Stimulated activated CD4-positive, alpha-beta T cell treated with anti-CD3 and anti-CD28 coated beads, Interleukin-1b, Interleukin-23, amount 100 ng/mL, for 1 hour (primary cell): ENCODE measurements at places on chromosomes 12 and 14.

- no peak for DNase-seq
Observed at GRCh38 chr12:104207416-104208205, 8.0 kb upstream of the TXNRD1 start.

GRCh38 chr12:116299665-116300328 is 22.3 kb upstream of the MED13L start:
- DNase-seq = no peak

DNA sequence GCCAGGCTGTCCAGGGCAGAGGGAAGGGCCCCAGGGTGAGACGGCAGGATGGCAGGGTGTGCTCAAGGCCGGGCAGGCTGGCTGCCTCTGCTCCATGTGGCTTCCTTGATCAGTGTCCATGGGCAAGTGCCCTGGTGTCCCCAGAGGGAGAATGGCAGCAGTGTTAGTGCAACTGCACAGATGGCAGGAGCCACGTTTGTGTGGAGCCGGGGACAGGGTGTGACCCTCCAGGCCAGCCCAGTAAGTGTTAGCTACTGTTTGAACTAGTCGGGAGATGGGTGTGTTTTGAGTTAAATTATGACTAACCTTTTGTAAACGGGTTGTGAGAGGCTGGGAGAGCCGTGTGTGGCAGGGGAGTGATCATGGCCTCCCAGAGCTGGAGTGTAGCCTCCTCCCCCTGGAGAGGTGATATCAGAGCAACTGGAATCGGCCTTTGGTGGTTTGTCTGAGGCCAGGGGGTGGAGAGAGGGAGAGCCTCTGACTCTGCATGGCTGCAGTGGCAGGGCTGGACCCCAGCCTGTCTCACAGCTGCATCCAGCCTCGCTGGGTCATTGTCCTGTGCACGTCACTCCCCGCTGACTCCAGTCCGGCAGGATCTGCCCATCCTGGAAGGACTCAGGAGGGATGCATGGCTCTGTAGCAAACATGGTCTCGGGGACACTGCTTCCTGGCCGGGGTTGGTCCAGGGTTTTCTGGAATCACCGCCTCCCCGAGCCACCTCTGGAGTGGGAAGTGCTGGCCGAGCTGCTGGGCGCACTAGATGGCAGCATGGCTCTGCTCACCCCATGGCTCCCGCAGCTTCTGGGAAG is 27.8 kb downstream of the AACS start:
- no peak for DNase-seq

- DNase-seq = peak; percentile 36
Observed at GRCh38 chr12:111404362-111405148, 1.2 kb upstream of the SH2B3 start.

DNA sequence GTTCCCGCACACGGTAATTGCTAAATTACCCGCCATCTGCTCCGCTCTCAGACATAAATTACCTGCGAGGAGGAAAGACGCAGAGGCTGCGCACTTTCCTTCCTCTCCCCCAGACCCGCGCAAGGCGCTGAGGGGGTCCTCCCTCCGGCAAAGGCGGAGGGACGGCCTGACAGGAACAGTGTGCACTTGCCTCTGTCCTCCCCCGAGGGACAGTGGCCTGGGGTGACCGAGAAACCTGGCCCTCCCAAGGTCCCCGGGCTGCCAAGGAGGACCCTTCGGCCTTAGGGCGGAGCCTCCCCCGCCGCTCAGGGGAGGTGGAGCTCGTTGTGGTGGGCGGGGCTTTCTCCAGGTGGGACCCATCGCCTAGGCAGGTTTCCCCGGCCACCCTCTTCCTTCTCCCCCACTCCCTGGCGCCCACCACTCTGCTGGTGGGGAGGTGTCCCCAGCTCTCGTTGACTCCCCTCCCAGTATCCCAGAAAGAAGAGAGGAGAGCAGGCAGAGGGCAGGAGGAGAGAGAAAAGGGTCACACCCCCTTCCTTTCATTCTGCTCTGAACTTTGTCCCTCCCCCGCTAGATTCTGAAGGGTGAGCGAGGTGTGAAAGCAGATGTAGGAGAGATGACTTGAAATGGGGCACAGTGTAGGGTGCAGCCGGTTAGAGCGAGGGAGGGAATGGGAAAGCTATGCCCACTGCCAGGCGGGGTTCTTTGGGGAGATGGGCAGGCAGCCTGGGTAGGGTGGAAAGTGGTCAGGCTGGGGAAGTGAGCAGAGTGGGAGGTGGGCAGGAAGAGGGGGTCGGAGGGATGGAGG is 11.4 kb upstream of the CALCOCO1 start:
- DNase-seq = no peak

GRCh38 chr12:34342048-34342447 is 319.8 kb downstream of the ALG10 start:
- DNase-seq = no peak

DNA sequence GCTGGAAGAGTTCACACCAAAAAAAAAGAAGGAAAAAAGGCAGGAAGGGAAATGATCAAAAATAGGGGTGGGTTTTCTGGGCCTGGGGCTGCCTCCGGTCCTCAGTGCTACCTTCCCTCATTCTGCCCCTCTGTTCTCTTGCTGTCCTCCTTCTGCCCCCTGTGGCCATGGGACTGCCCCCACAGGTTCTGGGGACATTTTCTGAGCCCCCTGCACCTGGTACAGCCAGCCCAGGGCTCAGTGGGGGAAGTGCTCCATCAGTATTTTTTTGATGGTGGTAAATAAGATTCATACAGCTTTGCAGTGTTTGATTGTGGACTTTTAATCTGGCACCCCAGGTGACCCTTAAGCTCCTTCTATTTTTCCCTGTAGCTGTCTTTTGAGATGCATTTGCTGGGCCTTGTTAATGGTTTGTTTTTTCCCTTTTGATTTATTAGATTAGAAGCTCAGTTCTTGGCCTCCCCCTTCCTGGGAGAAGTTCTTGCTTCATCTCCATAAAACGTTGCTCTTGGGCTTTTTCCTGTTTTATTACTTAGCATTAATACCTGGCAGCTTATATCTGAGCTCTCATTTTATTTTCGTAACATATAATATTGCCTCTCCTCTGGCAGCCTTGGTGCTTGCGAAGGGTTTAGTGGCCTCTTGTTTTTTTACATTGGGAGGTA is 43.1 kb downstream of the CHST11 start:
- DNase-seq = no peak

GRCh38 chr14:105047283-105048016 is 17.8 kb downstream of the GPR132 start:
- DNase-seq = no peak

DNA sequence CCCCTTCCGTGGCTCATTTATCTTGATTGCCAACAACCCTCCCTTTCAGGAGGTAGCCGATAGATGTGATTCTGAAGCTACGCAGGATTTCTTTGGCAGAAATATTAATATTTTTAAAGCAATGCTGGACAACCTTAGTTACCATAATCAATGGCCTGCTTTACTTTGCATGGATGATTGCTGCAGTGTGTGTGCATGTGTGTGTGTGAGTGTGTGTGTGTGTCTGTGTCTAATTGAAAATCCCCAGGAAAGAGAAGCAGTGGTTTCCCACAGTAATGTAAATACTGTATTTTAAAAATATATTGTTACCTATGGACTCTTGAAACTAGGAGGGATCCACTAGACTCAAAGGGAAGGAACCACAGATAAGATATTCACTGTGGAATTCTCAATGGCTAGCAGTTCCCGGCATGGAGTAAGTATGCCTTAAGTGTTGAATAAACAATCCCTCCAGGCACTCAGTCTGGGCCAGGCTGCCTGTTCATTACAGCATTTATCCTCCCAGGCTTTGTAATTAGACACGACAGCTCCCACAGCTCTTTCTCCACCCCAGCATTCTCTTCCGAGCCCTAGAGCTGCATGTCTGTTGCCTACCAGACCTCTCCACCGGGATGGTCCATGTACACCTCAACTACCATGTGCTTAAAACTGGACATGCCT is 22.5 kb upstream of the C14orf132 start:
- DNase-seq = no peak

- DNase-seq = no peak
Observed at GRCh38 chr14:102316338-102316742, 3.2 kb upstream of the ZNF839 start.

DNA sequence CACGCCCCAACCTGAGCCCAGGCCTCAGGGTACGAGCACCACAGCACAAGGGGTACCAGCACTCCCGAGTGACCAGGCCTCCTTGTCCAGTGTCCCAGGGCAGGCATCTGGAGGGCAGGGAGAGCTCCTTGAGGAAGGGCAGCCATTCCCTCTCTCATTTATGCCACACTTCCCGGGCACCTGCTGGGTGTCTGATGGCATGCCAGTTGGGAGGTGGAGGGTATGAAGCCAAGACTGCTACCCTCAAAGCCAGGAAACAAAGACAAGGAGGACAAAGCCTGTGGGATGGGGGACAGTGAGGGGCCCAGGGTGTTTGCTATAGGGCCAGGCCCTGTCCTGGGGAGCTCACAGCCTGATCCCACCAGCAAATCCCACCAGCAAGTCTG is 45.6 kb downstream of the CCDC88C start:
- DNase-seq = no peak

- DNase-seq = no peak
Observed at GRCh38 chr14:102606296-102606695, 13.8 kb downstream of the RCOR1 start.

- DNase-seq = no peak
Observed at GRCh38 chr12:25241167-25242020, 9.3 kb downstream of the KRAS start.

DNA sequence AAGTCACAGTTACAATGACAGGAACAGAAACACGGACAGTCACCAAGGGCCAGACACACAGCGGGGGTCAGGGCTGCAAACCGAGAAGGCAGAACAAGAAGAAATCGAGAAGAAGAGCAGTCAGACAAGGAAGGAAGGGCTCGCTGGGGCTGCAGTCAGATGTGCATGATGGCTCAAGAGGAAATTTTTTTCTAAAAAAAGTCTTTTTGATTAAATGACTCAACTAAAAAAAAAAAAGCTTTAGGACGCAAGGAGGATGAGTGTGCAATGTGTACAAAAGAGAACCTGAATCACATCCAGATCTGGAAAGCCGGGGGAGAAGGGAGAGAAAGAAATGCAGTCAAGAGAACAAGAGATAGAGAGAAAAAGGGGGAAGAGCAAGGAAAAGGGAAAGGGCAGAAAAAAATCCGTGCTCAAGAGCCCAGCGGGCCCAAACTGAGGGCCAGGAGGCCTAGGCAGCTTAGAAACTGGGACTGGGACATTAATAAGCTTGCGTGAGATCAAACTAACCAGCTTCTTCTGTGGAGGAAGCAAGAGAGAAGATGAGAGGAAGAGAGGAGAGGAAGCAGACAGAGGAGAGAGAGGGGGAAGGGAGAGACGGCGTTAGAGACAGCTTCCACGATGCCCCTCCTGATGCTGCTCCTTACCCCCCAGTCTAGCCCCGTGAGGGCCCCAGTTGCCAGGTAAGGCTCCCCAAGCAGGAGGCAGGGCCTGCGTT is 6.7 kb downstream of the IFFO1 start:
- DNase-seq = no peak

DNA sequence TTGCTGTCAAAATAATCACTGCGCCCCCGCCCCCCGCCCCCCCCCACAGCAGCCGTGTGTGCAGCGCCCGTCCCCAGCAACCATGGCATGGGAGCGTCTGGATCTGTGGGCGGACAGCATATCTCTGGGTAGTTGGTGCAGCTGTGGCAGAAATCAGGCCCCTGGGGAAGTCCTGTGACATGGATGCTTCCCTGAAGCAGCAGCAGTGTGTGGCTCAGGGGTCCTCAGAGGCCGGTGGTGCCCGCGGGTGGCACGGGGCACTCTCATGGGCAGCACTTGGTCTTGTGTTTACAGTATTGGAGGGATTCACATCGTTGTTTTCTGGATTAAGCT is 19.2 kb downstream of the XRCC3 start:
- no peak for DNase-seq

GRCh38 chr12:12653922-12654321 is 42.1 kb downstream of the GPR19 start:
- no peak for DNase-seq

- DNase-seq = no peak
Observed at GRCh38 chr12:24778486-24779304, 170.2 kb downstream of the BCAT1 start.

GRCh38 chr12:25135531-25136154 is 59.3 kb downstream of the DNAI7 start:
- DNase-seq = no peak

DNA sequence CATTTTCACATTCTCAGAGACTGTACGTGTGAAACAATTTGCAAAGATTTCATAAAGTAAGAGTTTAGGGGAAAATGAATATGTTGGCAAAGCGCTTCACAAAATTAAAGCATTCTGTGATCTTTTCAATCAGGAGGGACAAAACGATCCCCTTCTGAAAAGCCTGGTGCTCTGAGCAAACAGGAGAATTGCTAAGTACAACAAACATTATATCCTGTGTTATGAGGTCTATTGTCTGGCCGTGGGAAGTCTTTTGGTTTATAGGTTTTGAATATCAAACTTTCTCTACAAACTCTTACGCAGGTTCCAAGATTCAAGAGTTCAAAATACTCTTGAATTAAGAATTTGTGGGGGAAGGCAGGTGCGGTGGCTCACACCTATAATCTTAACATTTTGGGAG is 7.2 kb upstream of the FOXN3 start:
- DNase-seq = no peak

DNA sequence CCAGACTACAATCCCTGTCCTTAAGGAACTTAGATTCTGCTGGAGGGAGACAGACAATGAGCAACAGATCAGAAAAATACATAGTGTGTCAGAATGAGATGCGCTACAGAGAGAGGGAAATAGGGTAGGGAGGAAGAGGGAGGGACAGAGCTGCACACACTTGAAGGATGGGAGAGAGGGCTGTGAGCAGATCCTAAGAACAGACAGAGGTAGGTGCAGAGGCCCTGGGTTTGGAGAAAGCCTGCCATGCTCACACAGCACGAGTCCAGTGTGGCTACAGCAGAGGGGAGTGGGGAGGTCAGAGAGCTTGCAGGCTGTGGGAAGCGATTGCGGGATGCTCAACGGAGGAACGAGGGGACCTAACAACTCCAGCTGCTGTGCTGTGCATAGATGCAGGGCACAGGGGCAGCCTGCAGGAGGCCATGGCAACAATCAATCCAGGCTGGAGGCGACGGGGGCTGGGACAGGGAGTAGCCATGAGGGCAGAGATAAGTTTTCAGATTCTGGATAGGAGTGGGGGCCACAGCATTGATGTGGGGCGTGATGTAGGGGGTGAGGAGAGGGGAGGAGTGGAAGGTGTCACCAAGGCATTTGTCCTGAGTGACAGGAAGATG is 20.7 kb downstream of the FAIM2 start:
- DNase-seq = no peak

- no peak for DNase-seq
Observed at GRCh38 chr12:116996621-116997020, 85.9 kb downstream of the FBXW8 start.

DNA sequence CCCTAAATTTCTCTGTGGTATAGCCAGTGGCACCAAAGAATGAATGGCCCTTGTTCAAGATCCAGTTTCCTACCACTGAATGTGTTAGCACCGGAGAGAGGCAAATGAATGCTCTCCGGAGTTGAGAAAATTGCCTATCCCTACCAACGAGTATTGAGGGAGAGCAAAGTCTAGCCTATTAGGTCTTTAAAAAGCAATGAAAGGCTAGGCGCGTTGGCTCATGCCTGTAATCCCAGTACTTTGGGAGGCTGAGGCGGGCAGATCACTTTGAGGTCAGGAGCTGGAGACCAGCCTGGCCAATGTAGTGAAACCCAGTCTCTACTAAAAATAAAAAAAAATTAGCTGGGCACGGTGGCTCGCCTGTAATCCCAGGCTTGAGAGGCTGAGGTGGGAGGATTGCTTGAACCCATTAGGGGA is 898 bp upstream of the RAB15 start:
- no peak for DNase-seq

- DNase-seq = no peak
Observed at GRCh38 chr12:26595806-26596205, 237.2 kb downstream of the ITPR2 start.

GRCh38 chr14:101464984-101465794 is 96.1 kb upstream of the DIO3 start:
- no peak for DNase-seq

GRCh38 chr12:15672671-15673270 is 116.4 kb downstream of the EPS8 start:
- no peak for DNase-seq
